ENCODE measurements at places on chromosomes 6 and 20.

DNA sequence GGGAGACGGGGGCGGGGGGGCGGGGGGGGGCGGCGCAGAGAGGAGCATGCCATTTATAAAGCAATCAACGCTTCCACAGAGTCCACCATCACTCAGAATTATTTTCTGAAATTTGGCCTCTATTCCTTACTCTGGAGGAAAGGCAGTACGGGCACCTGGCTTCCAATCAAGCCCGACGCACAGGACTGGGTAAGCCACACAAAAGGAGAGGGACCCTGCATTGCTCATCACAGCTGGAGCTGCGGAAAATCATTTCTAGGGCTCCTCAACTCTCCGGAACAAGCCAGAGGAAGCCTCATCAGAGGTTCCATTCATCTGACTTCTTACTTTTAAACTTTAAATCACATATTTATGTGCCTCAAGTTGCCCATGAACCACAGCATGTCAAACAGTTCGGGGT, 55.9 kb downstream of the TTI1 start:
- DNase-seq: no peak

- DNase-seq: no peak
Measured at GRCh38 chr6:161095916-161096315, 104.3 kb downstream of the MAP3K4 start.

GRCh38 chr6:153595903-153596302, 443.1 kb upstream of the OPRM1 start:
- no peak for DNase-seq

GRCh38 chr20:50029697-50030461, 47.1 kb downstream of the SNAI1 start:
- no peak for DNase-seq

DNA sequence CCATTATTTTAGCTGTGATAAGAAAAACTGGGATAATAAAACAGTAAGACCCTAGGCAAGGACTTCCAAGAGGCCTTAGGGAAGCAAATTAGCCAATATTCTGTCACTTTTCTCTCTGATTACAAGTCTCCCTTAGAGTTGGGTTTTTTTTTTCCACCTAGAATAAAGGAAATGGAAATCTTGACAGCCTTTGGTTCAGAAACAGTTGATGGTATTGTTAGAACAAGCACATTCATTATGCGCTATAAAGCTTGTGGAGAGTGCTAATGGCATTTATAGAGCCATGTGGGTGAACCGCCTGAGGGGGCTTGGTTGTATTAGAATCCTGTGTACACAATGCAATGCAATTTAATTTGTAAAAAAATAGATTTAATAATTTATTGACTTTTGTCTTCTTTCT, 88.9 kb upstream of the OGFRL1 start:
- DNase-seq: no peak

- no peak for DNase-seq
Measured at GRCh38 chr20:51042064-51042463, 19.2 kb upstream of the KCNG1 start.

Measured in OCI-LY7 (cell line).